Forelimb muscle (tissue), 1 donor: ENCODE measurements at places on chromosomes 4 and X. TPM values are rescaled to one million over a fixed set of nuclear protein-coding genes. Genes with fewer than 3 reads are reported as not detected.

Gene STATH
- polyA plus RNA-seq, result not detected

Gene CT83
- polyA plus RNA-seq, result not detected

- no peak for DNase-seq
Observed at GRCh38 chr4:82754513-82755165, 44.0 kb downstream of the SCD5 start.

DNA sequence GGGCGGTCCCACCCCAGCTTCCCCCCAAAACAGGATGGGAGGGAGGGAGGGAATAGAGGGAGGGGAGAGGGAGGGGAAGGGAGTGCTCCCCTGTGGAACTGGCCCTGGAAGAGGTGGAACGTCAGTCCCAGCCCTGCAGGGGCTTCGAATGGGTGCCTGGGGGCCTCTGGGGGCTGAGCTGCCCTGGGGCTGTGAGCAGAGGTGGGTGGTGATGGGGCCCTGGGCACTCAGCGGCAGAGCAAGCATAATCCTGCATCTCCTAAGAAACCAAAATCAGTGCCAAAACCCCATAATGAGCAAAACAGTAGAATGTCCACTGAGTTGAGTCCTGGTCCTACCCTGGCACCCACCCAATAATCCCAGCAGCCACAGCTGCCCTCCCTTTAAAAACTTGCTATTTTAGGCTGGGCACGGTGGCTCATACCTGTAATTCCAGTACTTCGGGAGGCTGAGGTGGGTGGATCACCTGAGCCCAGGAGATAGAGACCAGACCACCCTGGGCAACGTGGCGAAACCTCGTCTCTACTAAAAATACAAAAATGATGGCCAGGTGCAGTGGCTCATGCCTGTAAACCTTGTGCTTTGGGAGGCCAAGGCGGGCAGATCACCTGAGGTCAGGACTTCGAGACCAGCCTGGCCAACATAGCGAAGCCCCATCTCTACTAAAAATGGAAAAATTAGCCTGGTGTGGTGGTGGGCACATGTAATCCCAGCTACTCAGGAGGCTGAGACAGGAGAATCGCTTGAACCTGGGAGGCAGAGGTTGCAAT lies 11.1 kb downstream of the DOK7 start:
- DNase-seq, result no peak

- no peak for DNase-seq
Observed at GRCh38 chrX:108169768-108170167, 78.2 kb downstream of the ATG4A start.

GRCh38 chr4:111512081-111512783 lies 633.0 kb upstream of the FAM241A start:
- DNase-seq, result no peak

GRCh38 chr4:89422441-89422990 lies 114.9 kb upstream of the GPRIN3 start:
- no peak for DNase-seq

DNA sequence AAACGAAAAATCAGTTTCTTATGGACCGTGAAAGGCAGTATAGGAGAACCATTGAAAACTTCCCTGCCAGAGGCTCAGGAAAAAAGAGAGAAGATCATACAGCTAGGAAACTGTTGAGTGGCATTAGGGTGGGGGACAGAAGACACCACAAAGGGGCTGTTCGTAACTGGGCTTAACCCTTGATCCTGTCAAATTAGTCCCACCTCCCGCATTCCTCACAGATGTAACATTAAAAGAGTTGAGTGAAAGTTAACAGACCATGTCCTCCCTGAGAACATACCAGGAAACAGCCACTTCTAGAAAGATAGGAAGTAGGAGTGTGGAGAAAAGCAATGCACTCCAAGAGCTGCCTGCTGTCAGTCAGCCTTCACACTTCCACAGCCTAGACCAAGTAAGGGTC lies 8.7 kb downstream of the SHROOM4 start:
- DNase-seq, result no peak

DNA sequence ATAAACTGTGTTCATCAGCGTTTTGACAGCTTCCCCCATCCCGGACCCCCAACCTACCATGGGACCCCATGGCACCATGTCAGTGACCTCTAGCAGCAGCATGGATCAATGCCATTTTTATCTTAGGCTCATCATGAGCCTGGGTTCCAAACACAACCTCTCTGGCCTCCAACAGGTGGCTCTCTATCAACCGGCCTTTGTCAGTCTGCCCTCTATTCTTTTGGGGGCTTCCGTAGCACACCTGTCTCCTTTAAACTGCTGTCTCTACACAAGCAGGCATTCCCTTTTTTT lies 721 bp upstream of the TMEM150C start:
- DNase-seq, result no peak
